ENCODE measurements at places on chromosomes 5 and 9.

DNA sequence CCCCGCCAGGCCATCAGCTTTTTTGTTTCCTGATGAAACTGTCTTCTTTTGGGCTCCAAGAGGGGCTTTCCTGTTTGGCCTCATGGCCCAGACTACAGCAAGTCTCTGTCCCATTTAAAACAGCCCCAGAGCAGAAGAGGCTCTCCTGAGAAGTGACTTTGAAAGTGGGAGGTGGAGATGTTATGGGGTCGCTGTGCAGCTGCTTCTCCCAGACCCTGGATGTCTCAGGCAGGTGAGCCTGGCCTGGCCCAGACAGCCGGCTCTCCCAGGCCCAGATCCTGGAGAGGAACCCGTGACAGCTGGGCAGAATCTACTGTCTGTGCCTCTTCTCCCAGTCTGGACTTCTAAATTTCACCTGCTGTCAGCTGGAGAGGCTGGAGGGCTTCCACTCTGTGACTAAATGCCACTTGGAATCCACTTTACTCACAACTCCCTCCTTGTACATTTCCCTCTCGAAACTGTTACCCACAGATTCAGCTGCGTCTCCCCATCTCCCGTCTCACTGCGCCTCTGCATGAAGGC, 20.6 kb downstream of the FAM78A start:
- no peak for DNase-seq

- DNase-seq, result no peak
Observed at GRCh38 chr9:72902268-72902667, 50.6 kb downstream of the ALDH1A1 start.

GRCh38 chr9:120791161-120791560, 2.1 kb downstream of the FBXW2 start:
- no peak for DNase-seq

GRCh38 chr5:3024126-3024525, 272.6 kb upstream of the IRX2 start:
- DNase-seq, result no peak

- no peak for DNase-seq
Observed at GRCh38 chr5:12911156-12911555, 1006.9 kb upstream of the CTNND2 start.

GRCh38 chr5:62093976-62094375, 212.0 kb upstream of the KIF2A start:
- DNase-seq, result no peak

- DNase-seq, result no peak
Observed at GRCh38 chr9:117315236-117315635, 99.6 kb downstream of the ASTN2 start.

- no peak for DNase-seq
Observed at GRCh38 chr5:76692651-76693050, 23.3 kb upstream of the F2R start.

GRCh38 chr9:104866191-104866590, 61.8 kb downstream of the ABCA1 start:
- no peak for DNase-seq

GRCh38 chr5:151667083-151667482, 19.6 kb downstream of the SPARC start:
- DNase-seq, result no peak

- no peak for DNase-seq
Observed at GRCh38 chr9:79357616-79358015, 214.1 kb upstream of the TLE4 start.

DNA sequence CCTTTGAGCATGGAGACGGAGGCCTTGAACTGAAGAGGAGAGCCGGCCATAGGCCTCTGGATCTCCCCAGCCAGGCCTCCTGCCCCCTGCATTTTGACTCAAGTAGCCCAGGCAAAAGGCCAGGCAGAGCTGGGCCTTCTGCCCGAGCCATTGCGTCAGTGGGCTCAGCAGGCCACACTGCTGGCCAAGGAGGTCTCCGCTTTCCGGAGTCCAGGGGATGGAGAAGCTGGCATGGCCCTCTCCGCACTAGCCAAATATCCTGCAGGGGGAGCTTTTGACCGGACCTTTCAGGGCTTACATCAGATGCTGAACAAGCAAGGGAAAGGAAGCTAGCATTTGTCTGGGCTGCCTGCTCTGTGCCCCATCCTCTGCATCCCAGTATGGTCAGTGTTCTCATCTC, 386.8 kb downstream of the TRIM36 start:
- DNase-seq, result no peak

- DNase-seq, result no peak
Observed at GRCh38 chr5:123696921-123697341, 185.0 kb downstream of the CSNK1G3 start.

DNA sequence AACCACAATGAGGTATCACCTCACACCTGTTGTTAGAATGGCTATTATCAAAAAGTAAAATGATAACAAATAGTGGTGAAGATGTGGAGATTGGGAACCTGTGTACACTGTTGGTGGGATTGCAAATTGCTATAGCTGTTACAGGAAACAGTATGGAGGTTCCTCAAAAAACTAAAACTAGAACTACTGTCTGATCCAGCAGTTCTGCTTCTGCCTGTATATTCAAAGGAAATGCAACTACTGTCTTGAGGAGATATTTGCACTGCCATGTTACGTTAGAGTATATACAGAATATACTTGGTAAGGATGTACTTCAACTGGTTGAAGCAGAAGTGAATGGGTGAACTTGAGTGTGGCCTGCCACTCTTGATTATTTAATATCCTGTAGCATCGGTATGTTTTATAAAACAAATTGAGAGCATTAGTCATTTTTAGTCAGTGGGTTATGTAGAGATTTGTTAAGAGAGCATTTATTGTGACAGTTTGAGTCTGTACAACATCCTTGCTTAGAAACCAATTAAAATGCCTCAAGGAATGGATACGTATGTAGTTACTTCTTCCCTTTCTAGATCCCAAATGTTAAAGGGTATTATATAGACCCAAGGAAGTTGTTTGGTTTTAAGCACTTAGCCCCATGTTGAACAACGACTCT, 37.5 kb downstream of the ZCCHC7 start:
- no peak for DNase-seq

DNA sequence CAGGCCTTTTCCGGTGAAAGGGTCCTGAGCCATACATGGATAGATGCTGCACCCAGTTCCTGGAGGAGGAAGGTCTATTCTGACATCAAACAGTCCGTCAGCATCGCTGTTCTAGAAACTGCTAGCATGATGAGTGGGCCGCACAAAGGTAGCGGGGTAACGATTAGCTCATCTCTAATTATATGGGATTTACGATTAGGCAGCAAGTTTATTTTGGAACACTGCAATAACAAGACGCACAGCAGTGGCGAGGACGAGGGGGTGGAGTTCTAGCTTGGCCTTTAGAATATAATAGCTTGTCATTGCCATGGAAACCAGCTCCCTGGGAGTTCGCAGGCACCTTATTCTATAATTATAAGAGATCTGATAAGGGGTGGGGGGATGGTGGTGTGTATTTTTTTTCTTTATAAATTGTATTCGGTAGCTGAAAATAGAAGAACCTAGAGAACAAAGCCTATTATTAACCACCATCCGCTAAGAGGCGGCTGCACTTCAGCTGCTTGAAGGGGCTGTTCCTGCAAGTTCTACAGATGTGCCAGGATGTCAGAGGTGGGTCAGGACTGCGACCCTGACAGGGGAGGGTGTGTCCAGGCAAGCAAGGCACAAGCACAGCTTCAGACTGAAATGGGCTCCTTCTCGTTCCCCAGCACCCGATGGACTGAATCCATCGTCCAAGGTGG, 311.0 kb downstream of the AGTPBP1 start:
- DNase-seq, result no peak

- DNase-seq, result no peak
Observed at GRCh38 chr9:81573415-81574321, 115.7 kb downstream of the TLE1 start.

GRCh38 chr9:132946211-132946610, 1.8 kb upstream of the TSC1 start:
- DNase-seq, result no peak

- no peak for DNase-seq
Observed at GRCh38 chr9:129442803-129443511, 177.9 kb downstream of the C9orf50 start.

DNA sequence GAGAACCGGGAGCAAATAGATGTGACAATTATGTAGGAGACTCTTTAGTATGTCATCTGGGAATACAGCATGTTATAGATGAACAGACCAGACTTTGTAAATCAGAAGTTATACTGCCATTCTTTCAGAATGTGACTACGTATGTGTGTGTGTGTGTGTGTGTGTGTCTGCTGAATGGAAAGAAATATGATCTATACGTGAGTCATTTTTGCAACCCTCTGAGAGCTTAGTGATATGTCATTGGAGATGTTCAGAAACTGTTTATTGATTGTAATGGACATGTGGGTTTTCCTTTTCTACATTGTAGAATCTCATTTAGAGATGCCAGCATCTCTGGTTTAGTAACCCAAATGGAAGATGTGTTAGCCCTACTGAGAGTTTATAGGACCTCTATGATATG, 731.5 kb downstream of the TLE1 start:
- DNase-seq, result no peak

DNA sequence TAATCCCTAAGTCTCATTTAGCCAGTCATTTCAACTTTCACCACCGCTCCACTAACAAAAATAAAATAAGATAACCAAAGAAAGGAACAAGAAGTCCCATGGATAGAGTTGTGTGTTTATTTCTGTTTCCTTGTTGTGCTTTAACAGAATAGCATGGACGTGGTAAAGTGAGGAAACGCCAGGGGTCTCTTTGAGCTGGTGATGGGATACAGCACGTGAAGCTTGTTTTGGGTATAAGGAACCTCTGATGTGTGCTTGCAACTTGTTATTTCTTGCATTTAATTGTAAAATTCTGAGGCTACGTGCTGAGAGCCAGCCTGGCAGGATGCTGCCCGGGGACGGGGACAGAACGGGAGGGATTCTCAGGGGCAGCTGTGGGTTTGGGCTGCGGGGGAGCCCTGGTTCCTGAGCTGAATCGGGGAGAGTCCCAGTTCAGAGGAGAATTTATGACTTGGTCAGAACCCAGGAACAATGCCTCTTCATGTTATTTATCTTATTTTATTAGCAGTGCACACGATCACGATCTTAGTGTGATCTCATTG, 63.4 kb downstream of the ANKRD33B start:
- no peak for DNase-seq

- no peak for DNase-seq
Observed at GRCh38 chr5:177546258-177546741, 8.1 kb downstream of the FAM193B start.

DNA sequence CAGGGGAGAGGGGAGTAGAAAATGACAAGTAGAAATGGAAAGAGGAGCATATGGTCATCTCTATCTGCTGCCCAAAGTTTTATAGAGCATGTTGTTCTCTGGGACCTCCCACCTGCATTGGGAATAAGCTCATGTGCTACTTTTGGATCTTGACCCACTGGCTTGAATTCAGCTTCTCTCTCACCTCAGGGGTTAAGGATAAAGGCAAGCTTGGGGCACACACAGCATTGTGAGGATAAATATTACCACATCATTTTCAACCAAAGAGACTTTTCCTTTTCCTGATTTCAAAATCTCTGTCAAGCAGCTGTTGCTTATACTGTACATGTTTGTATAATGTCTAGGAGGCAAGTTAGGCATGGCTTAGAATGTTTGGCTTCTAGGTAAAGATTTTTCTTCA, 16.6 kb downstream of the ATP10B start:
- DNase-seq, result no peak

DNA sequence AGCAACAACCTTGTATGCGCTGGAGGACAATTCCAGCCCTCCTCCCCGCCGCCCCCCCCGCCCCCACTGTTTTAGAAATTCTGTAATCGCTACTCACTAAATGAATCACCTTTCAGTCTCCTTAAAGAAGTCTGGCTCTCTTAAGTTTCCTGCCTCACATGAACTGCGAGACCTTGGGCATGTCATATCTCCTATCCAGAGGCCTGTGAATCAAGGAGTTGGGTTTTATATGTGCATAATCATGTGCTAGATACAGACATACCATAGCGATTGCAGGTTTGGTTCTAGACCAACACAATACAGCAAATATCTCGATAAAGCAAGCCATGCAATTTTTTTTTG, 337 bp upstream of the DMAC1 start:
- DNase-seq, result no peak

GRCh38 chr5:168214071-168214470, 77.4 kb upstream of the WWC1 start:
- no peak for DNase-seq

Measured in activated naive CD4-positive, alpha-beta T cell treated with anti-CD3 and anti-CD28 coated beads, Interleukin-2, amount 50 U/mL, for 72 hours (primary cell).